Activated CD4-positive, CD25-positive, alpha-beta regulatory T cell treated with anti-CD3 and anti-CD28 coated beads, Interleukin-2, amount 50 U/mL, for 24 hours (primary cell): ENCODE measurements at places on chromosomes 7 and 10.

DNA sequence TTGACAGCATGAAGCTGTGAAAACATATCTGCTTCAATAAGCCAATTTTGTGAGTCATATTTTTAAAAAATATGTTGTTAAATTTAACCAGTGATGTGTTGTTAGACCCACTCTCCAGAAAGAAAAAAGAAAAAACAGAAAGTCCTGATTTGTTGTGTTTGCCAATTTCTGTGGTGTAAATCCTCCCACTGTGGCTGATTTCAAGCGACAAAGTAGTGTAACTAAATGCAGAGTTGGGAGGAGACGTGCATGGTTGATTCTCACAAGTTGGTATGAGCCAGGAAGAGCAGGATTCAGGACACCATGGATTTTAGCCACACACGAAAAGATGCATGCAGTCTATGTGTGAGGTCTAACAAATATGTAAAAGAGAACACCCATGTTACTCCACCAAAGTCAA, 139.1 kb downstream of the CCDC3 start:
- ATAC-seq, result no peak

DNA sequence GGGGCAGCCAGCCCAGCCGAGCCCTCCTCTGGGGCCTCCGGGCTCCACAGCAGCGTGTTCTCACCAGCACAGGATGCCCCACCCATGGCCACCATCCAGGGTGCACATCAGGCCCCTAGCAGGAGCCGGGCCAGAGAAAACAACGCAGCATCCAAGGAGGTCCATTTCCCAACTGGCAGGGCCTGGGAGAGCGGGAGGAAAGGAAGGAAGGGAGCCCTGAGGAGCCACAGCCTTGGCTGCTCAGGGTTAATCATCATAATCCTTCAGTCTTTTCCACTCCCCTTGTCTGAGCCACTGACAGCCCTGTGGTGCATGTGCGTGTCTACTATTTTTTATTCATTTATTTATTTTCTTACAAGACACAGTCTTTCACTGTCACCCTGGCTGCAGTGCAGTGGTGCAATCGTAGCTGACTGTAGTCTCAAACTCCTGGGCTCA, 3.6 kb downstream of the PLAC9 start:
- ATAC-seq, result no peak

GRCh38 chr10:112724404-112724991, 225.5 kb upstream of the TCF7L2 start:
- no peak for ATAC-seq

- ATAC-seq, result no peak
Observed at GRCh38 chr10:85433248-85433647, 933.3 kb downstream of the GRID1 start.

DNA sequence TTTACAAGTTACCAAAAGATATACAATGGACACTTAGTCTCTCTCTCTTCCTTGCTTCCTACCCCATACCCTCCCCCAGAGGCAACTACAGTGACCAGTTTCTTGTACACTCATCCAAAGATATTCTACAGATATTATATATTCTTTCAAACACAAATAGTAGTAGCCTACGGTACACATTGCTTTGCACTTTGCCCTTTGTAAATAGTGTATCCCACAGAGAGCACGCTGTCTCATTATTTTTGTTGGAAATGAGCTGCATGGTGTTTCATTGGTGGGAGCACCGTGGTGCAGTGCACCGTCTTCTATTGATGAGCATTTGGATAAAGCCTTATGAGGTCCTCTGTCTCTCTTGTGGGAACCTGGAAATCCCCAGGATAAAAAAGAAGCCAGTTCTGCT, 24.2 kb downstream of the STRA8 start:
- no peak for ATAC-seq

DNA sequence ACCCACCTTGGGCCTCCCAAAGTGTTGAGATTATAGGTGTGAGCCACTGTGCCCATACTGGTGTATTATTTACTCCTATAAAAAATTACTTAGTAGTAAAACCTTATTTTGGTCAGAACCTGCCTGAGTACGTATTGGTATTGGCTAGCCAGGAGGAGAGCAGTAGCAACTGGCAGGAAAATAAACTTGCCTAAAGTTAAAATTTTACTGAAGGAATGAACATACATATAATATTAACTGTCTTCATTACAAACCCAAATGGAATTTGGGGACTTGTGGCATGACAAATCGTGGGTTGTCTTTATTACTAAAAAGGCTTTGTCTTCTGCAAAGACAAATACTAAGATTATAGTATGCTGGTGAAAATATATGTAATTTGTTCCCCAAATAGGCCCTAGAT, 8.4 kb downstream of the RAB18 start:
- ATAC-seq, result no peak

- no peak for ATAC-seq
Observed at GRCh38 chr10:75772153-75772887, 340.9 kb downstream of the LRMDA start.

GRCh38 chr10:122122493-122122892, 133.5 kb downstream of the TACC2 start:
- no peak for ATAC-seq

DNA sequence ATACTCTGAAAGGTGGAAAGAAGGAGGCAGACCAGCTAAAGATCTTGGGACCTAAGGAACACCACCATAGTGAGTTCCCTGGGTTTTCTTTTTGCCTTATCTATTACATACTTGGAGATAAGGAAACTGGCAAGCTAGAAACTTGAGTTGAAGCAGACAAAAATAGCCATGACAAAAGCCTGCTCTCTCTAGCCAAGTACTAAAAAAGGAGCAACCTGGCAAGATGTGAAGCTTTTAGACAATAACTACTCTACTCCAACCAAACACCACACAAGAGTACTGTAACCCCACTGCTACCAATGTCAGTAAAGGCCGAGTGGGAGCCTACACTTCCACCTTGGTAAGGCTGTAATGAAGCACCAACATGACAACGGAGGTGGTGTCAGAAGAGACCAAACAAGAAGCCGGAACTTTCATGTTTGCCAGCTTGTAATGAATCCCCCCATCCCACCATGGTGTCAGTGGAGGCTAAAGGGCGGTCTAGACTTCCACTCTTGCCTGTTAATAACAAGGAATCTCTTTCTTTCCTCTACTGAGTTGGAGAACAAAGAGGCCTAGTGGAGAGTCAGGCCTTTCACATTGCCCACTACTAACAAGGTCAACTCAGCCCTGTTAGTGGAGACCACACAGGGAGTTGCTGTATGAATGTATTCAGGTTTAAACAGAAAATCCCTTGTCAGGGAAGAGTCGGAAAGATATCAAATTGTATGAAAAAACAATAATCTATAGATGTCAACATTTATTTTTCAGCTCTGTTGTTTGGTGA, 55.8 kb upstream of the DYNC1I1 start:
- ATAC-seq, result no peak

DNA sequence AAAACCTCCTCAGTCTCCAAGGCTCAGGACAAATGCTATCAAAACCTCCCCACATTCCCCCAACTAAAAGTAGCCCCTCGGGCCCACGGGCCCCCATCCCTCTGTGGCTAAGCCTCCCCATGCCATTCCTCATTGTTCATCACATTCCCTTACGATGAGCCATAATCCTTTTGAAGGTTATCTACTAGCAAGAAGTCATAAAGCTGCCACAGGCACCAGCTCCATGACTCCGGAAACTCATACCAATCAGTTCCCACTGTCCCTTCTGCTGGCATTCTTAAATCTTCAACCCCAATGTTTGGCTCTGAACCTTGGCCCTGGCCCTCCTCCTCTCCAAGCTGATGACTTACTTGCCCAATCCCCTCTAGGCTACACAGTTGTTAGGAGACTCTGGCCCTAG, 19.4 kb upstream of the TM9SF3 start:
- no peak for ATAC-seq

- ATAC-seq, result no peak
Observed at GRCh38 chr7:101681170-101682007, 52.3 kb upstream of the MYL10 start.

DNA sequence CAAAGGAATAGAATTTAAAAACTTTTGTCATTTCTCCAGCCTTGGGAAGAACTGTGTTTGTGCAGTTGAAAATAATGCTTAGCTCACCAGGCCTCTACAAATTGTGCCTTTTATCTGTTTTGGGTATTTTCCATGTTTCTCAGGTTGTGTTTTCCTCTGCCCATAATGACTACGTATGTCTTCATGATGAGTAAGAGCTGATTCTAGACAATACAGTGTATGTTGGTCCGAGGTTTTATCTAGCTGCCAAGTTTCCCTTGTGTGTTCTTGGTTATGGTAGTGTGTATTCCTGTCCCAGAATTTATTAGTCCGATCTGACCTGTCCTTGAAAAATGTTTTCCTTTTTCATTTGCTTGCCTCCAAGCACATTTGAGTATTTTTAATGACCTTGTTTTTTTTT, 83.7 kb upstream of the GLCCI1 start:
- no peak for ATAC-seq

DNA sequence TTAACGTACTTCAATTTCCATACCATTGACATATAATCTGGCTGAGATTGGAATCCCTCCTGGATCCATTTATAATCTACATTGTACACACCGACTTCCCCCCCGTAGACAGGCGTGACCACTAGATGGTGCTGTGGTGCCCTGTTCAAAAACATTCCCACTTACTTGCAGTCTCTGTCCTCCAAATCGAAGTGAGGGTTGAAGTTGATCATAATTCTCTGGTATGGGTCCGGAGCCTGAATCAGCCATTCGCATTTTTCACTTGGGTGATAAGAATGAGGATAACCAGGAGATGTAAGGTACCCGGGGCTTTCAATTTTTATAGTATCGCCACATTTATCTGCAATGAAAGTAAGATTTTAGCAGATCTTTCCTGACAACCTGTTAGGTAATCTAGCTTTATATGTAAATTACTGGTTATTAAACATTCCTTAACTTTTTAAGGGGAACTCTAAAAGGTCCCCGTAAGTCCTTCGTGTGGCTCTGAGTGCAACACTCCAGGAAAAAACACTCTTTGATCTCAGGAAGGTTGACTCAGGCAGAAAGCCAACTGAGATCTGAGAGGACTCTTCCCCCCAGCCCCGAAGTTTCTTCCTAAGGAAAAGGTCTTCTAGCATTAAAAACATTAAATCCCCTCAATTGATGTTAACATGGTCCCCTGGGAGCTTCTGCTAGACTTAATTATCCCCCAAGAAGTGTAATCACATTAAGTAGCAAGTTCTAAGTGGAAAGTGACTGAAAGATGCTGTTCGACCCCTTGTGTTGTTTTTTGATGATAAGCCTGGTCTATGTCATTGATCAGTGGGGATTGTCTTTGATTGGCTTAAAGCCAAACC, 3.7 kb downstream of the NRP1 start:
- no peak for ATAC-seq

DNA sequence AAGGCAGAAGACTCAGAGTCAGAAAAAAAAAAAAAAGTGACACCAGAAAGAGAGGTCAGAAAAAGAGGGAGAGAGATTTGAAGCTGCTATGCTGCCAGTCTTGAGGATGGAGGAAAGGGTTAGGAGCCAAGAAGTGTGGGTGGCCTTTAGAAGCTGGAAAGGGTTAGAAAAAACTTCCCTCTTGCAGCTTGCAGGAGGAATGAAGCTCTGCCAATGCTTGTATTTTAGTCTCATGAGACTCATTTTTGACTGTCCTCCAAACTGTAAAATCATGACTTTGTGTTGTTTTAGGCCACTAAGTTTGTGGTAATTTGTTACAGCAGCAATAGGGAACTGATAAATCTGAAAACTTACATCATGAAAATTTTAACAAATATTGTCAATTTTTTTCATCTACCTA, 127.7 kb upstream of the NOBOX start:
- ATAC-seq, result no peak

DNA sequence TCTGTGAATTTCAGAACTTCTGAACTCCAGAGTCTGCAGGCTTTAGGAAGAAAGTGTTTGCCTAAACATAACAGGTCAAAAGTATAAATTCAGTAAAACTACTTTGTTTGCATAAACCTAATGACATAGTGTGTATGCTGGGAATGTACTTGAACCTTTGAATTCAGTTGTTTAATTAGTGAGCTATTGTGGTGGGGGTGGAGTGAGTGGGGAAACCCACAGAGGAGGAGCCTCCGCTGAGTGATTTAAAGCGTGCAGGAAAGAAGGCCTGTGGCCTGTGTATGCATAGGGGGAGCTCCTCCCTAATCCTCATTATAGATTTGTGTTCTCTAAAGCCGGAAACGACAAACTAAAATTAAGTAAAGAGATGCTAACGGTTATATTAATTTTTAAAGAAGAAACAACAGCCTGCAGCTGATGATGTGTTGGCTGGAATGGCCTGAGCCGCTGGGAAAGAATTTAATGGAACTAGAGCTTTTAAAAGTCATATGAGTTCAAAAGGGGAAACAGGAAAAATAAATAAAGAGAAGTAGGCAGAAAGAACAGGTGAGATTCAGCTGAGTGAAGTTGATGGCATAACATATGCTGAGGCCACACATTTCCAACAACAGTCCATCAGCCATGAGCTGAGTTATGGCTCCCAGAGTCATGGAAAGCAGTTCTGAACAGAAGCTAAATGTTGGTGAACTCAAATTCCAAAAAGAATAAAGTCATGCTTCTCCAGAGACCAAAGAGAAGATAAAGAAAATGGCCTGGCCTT, 595.0 kb downstream of the GRM8 start:
- no peak for ATAC-seq

- no peak for ATAC-seq
Observed at GRCh38 chr10:100939763-100940344, 27.1 kb downstream of the SLF2 start.

DNA sequence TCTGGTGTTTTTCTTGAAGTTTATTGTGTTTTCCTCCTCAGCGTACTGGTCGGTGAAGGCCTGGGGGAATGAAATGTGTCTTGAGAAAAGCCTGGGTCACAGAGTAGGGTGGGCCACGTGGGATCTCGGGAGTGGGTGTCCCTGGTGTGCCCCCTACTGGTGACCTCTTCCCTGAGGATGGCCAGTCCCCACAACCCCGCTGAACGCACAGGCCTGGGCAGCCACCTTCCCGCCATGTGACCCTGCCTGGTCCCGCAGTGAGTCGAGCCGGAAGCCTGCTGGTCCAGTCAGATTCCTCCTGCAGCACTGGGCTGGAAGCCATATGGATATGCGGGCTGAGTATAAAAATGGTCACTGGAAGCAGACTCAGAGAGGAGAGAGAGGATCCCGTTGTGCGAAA, 52.9 kb upstream of the GNA12 start:
- ATAC-seq, result no peak

DNA sequence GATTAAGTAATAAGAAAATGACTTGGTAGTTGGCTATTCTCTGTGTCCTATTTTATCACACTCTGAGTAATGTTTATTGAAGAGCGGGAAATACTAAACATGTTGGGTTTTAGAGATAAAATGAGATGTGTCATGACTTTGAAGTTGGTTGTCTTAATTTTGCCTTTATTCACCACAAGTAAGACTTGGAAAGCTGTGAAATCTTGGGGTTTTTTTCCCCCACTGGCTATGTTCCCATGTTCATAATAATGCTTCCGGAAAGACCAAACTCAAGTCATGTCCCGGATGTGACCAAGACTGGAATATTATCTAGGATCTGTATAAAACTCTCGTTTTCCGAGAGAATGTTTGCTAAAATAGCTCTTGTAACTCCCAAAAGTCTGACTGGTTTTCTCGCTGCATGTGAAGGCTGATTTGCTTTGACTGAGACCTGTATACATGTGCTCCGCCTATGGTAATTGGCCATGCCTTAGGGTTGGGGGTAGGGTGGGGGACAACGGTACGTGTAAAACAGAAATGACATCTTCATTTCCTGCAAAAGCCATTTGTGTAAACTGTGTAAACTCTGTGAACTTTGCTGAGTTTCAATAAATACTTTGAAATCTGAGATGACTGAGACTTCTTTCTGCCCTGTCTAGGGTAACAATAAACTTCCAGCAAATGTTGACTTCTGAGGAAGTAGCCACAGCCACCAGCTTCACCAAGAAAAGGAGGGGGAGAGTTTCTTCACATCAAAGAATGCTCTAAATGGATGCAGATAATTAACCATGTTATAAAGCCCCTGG, 169.6 kb downstream of the ZNF365 start:
- no peak for ATAC-seq
